Placental epithelial cell (primary cell): ENCODE measurements at places on chromosomes 16 and 17. TPM values are rescaled to one million over a fixed set of nuclear protein-coding genes. Genes with fewer than 3 reads are reported as not detected.

The KRTAP4-9 gene
- not detected in 2 replicates for total RNA-seq

The DRC7 gene
- under 0.01 TPM in 1 of 2 replicates, not detected in the other for total RNA-seq

The EVPL gene
- total RNA-seq, result 9.4 and 33.3 TPM in 2 replicates

The CRYM gene
- not detected in 2 replicates for total RNA-seq

The EFNB3 gene
- total RNA-seq, result 2.2 and 5.9 TPM in 2 replicates
